ENCODE measurements at places on chromosomes 5 and 9. TPM values are rescaled to one million over a fixed set of nuclear protein-coding genes. Genes with fewer than 3 reads are reported as not detected.

ABLIM3 gene
- total RNA-seq: 3.5 TPM

STC2 gene
- 31.2 TPM for total RNA-seq

GCNT4 gene
- not detected for total RNA-seq

TOR1A gene
- 50.8 TPM for total RNA-seq

CBY3 gene
- not detected for total RNA-seq

C9orf153 gene
- not detected for total RNA-seq

CCDC152 gene
- 0.27 TPM for total RNA-seq

TMEM174 gene
- total RNA-seq: not detected

ENG gene
- 14.7 TPM for total RNA-seq

PCDHB5 gene
- total RNA-seq: 12.4 TPM

MTAP gene
- 112 TPM for total RNA-seq

TSSK1B gene
- total RNA-seq: not detected

CD72 gene
- not detected for total RNA-seq

SHISAL2B gene
- not detected for total RNA-seq

OTP gene
- not detected for total RNA-seq

FLT4 gene
- 0.03 TPM for total RNA-seq

GPX8 gene
- total RNA-seq: 39.3 TPM

HARS2 gene
- total RNA-seq: 42.9 TPM

AHRR gene
- 29.2 TPM for total RNA-seq

SOX30 gene
- not detected for total RNA-seq

SLC9A3 gene
- total RNA-seq: not detected

SPATA9 gene
- not detected for total RNA-seq

OR1Q1 gene
- total RNA-seq: not detected

MRRF gene
- total RNA-seq: 38.7 TPM

LCN15 gene
- total RNA-seq: not detected

ORM1 gene
- not detected for total RNA-seq

PCDHGB4 gene
- total RNA-seq: 2.0 TPM

FAM151B gene
- 2.6 TPM for total RNA-seq

Data from A375 (cell line).